IMR-90 (cell line): ENCODE measurements at places on chromosomes 6 and 20.
A peak's percentile ranks its signal among the peaks of the same experiment; 100 is the strongest.

DNA sequence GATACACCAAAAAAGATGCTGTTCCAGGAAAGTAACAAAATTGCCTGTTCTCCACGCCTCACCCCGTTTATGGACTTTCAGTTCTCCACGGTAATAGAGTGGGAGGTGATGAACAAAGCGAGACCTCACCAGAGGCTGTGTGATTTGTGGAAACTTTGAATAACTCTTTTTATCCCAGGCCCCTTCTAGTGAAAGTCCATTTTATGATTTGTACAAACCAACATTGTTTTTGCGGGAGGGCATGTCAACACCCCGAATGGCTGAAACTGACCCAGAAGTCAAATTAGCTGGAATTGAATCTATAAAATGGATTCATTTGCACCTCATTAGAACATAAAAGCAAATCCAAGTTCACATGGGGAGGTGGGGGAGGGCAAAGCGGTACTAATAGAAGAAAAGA, 517.8 kb downstream of the CDH26 start:
- DNase-seq: no peak

DNA sequence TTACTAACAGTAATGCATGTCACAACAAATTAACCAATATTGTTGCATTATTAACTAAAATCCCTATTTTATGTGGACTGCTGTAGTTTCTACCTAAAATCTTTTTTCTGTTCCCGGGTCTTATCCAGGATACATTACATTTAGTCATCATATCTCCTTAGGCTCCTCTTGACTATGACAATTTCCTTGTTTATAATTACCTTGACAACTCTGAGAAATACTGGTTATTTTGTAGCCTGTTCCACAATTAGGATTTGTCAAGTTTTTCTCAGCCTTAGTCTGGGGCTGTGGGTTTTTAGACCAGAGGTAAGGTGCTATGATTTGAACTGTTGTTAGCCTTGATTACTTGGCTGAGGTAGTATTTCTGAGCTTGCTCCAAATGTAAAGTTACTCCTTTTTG, 3.7 kb downstream of the FBXO5 start:
- DNase-seq: no peak

DNA sequence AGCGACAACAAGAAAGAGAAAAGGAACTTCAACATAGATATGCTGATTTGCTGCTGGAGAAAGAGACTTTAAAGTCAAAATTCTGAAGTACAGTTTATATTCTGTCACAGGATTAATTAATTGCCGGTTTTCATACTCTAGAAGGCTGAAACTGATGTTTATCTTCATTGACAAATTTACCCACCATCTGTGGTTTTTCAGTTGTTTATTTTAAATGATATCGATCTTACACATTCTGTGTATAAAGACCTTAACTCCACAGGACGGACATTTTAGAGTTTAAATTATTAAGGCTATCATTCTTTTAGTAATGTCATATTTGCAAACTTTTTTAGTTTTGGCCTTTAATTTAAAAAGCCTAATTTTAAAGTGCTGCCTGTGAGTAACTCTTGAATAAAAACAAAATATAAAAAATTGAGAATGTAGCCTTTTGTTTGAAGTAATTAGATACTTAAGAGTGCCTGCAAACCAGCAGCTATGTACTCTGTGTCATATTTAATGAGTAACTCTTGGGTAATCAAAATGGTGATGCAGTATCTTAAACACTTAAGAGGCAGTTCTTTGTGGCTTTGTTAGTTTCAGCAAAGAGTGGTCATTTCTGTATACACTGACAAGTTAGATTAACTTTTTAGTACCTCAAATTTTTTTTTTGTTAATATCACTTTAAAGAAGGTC, 59.3 kb downstream of the CDC5L start:
- DNase-seq: peak; percentile 93

DNA sequence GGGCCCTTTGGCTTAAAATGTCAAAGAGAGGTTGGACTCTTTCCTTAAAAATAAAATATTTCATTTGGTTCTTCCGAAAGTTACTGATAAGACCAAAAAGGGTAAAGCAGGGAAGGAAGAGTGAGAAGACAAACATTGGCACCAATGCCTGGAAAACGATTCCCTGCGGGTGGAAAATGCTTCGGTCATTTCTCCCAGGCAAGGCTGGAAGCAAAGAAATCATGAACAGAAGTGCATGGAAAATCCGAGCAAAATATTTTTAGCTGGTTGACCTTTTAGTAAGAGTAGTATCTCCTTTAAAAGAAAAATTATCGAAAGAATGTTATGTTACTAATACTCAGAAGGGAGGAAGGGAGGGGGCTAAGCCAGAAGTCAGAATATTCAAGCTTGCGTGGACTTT, 62.7 kb downstream of the TMEM170B start:
- no peak for DNase-seq

DNA sequence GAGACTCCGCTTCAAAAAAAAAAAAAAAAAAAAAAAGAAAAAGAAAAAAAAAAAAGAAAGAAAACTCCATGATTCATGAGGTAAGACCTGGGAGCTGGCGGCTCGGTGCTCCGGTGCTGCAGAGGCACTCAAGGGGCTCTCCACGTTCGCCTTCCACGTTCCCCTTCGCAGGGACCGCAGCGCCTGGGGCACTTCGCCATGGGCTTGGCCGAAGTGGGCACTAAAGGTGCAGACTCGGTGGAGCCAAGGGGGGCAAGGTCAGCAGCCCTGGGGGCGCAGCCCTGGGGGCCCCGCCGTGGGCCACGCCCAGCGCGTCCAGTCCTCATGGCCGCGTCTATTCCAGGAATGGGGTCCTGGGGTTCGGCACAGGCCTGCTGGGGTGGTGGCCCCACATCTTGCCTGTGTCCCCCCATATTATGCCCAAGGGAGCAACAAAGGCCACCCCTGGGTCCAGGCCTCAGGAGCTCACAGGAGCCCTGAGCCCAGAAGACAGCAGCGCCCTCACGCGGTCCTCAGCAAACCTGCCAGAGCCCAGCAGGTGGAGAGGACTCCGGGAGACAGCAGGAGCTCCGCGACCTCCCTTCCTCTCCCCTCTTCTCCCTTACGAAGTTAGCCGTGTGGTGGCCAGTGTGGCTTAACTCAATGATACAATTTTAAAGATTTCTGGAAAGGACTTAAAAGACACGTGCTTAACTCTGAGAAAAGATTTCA, 21.9 kb downstream of the ZBTB46 start:
- no peak for DNase-seq

DNA sequence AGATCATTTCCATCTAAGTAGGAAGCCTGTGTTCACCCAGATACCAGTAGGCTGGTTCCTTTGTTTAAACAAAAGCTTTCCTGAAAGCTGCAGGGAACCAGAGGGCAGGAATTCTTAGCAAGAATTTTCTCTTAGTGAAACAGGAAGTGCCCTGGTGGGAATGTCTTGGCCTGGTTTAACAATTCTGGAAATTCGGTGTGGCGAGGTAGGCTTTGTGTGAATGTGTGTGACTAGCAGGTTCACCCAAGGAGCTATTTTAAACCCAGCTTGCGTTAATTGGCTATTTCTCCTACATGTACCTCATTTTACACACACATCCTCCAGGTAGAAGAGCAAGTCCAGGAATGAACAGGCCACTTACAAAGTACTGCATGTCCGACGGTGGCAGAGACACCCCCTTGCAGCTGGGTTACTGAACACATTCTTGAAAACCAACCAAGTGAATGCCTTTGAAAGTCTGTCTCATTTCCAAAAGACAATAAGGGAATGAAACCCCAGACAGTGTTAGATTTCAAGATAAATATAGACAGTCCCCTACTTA, 64.6 kb downstream of the GFOD1 start:
- DNase-seq: peak; percentile 36

GRCh38 chr6:83008626-83009025, 57.0 kb downstream of the UBE3D start:
- DNase-seq: no peak
